ENCODE measurements at places on chromosomes 11 and 22.

DNA sequence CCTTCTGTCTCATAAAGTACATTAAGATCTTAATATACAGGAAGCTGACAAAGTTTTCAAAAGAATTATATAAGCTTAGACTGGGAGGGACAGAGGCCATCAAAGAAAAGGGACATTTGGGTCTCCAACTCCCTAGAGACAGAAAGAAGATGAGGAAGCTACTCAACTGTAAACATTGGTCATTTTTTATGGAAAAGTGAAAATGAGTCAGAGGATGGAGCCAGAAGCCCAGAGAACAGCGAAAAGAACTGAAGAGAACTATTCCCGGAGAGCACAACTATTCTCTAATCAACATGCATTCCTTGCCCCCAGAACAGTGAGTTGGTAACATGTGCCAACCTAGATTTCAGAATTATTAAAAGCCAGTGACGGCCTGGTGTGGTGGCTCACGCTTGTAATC lies 779.3 kb downstream of the DLG2 start:
- no peak for DNase-seq

DNA sequence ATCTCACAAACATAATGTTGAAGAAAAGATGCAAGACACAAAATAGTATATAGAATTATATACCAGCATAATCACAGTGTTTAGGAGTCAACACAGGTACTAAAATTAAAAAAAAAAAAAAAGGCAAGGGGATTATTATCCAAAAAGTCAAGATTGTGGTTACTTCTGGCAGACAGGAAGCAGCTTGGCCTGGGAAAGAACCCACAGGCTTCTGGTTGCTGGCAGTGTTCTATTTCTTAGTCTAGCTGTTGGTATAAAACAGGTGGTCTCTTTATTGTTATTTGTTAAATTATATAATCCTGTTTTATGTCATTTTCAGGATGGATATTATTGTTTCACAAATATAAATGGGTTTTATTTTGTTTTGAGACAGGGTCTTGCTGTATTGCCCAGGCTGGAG lies 54.0 kb downstream of the C11orf58 start:
- DNase-seq = no peak

GRCh38 chr11:57370251-57370650 lies 10.7 kb downstream of the PRG3 start:
- no peak for DNase-seq

DNA sequence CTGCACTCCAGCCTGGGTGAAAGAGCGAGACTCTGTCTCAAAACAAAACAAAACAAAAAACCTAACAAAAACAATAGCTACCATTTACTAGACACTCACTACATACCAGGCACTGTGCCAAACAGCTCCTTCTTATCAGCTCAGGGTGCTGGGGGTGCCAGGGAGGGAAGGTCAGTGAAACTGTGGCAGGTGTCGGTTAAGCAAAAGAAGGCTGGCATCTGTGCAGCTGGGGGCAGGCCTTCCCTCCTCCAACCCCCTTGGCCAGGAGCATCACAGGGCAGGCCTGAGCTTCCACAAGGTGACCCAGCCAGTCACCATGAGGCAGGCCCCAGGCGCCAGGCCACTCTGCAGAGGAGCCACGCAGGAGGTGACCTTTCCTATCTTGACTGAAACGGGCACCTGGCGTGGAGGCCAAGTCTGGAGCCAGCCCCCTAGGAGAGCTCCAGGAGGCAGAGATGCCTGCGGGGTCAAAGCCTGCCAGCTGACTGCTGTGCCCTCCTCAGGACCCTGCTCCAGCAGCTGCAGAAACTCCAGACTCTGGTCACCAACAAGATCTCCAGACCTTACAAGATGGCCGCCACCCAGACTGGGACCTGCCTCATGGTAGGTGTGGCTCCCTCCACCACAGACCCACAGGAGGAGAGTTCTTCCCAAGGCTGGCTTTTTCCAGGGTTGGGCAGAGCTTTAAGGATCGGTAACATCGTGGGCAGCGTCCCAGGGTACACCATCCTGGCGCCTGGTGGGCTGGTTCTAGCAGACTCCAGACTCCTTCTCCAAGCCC lies 31.3 kb upstream of the DGKZ start:
- no peak for DNase-seq

DNA sequence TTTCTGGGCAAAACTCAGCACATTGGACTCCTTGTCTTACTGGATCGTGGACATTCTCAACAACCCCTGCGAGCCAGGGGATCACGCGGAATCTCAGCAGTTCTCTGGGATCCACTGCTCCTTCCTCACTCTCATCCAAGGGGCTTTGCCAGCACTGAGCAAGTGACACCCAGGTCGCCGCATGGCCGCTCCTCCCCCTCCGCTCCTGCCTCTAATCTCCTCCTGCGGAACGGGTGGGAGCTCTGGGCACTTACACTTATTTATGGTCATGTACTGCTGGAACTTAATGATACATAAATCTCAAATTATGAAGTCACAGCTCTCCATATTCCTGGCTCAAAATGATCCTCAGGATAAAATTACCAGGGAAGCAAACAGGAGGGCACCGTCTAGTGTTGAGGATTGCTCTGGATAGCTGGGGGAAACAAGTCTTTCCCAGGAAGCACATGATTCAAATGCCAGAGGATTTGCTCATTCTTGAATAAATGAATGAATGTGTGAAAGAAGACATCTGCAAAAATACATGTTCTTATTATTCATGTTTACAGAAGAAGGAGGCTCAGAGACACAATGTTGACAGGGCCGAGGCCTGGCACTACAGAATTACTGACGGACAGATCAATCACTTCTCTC lies 1077.3 kb downstream of the TBC1D22A start:
- DNase-seq = no peak

- DNase-seq = no peak
Measured at GRCh38 chr11:122594986-122595645, 60.4 kb upstream of the UBASH3B start.

- peak; percentile 5 for DNase-seq
Measured at GRCh38 chr11:26741036-26741435, 19.2 kb upstream of the SLC5A12 start.

DNA sequence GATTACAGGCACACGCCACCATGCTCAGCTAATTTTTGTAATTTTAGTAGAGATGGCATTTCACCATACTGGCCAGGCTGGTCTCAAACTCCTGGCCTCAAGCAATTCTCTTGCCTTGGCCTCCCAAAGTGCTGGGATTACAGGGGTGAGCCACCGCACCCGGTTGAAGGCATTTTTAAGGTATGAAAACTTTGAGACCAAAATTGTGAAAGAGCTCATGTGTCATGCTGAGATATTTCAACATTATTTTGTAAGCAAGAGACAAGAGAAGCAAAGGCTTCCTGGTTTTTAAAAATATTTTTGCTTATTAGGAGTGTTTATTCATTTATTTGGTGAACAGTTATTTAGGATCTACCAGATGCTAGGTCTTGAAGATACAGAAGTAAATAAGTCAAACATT lies 6.8 kb downstream of the NHERF4 start:
- no peak for DNase-seq

DNA sequence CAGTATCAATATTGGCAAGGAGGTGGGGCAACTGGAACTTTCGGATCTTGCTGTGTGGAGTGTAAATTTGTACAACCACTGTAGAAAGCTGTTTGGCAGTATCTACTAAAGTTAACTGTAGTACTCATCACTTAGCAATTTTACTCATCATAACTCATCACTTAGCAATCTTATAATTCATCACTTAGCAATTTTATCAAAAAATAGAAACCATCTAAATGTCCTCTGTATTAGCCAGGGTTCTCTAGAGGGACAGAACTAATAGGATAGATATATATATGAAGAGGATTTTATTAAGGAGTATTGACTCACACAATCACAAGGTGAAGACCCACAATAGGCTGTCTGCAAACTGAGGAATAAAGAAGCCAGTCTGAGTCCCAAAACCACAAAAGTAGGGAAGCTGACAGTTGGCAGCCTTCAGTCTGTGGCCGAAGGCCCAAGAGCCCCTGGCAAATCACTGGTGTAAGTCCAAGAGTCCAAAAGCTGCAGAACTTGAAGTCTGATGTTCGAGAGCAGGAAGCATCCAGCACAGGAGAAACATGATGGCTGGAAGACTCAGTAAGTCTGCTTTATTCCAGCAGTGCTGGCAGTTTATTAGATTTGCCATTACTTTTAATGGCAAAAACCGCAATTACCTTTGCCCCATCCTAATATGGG lies 92.9 kb upstream of the USP47 start:
- no peak for DNase-seq

DNA sequence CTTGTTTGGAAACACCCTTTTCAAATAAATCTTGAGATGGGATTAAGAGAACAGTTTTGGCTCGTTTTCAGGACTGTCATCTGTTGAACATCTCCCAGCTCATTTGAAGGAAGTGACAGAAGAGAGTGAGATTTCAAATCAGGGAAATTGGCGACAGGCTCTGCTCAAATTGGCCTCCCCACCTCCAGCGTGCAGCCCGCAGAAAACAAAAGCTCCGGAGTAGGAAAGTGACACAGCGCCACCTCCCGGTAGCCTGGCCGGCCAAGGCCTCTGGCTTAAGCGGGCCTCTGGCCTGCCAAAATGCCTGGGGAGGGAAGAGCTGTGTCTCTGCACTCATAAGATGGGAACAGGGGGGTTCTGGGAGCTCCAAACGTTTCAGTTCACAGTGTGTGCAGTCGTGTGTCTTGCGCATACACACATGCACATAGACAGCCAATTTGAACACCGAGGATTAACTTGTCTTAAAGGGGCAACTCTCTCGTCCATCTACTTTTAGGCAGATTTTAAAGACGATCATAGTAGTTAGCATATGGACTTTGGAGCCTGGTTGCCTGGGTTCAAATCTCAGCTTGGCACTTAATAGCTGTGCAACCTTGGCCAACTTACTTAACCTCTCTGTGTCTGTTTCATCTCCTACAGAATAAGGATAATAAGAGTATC lies 132.7 kb upstream of the RCN1 start:
- no peak for DNase-seq

DNA sequence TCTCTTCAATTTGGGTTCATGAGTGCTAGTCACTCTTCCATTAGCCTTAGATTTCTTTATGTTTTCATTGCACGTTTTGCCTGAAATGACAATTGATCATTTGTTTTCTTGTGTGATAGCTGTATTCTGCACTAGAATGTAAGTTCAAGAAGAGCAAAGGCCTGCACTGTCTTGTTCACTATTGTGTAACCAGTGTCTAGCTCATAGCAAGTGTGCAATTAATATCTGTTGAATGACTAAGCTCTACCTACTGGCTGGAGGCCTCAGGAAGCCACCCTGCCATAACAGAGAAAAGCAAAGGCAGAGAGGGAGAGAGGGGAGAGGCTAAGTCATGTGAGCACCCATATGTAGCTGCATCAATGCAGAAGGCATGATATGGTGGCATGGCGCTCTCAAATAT lies 292.8 kb upstream of the SYN3 start:
- DNase-seq = no peak

DNA sequence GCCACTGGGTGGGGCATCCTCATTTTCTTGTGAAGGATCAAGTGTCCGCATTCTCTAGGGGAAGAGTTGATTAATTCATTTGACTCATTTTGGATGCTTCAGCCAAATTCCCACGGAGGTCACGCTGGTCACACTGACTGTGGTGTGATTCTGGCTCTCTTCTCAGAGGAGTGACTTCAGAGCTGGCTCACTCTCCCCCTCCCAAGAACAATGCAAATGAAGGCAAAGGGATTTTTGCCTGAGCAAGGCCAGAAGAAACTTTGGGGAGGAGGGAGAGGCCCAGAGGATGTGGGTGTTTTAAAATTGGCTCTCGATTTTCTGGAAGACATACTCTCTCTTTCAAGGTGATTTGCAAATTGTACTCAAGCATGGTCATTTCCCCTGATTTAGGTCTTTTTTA lies 51.1 kb upstream of the LMO2 start:
- DNase-seq = peak; percentile 20

DNA sequence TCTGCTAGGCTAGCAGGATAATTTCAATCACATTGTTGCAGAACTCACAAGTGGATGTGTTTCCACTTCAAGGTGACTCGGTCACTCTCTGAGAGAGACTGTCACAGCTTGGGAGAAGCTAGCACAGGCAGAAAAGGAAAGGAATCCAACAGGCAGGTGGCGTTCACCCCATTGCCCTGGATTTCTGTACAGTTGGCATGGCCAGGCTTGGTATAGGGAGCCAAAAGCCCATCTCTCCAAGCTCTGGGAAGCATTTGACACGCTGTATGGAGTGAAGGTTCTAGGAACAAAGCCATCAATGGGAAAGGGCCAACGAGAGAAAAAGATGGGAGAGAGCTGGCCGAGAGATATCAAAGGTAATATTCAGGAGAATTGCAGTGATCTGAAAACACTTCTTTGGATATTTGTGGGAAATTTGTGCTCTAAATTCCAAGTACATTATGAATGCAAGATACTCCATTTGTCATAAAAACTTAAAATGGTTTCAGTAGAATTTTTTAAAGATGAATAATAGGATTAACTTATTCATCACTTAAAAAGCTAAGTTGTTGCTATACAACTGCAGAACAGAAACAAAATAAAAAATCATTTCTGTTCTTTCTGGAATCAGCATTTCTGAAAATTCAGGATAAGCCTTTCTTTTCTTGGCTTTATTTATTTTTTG lies 223.5 kb upstream of the NTM start:
- DNase-seq = no peak

- DNase-seq = peak; percentile 80
Measured at GRCh38 chr11:46593550-46594373, at the start of gene AMBRA1. AMBRA1 (minus strand) TSS chr11:46594023; CDS start chr11:46548380, 45,643 bp downstream.

DNA sequence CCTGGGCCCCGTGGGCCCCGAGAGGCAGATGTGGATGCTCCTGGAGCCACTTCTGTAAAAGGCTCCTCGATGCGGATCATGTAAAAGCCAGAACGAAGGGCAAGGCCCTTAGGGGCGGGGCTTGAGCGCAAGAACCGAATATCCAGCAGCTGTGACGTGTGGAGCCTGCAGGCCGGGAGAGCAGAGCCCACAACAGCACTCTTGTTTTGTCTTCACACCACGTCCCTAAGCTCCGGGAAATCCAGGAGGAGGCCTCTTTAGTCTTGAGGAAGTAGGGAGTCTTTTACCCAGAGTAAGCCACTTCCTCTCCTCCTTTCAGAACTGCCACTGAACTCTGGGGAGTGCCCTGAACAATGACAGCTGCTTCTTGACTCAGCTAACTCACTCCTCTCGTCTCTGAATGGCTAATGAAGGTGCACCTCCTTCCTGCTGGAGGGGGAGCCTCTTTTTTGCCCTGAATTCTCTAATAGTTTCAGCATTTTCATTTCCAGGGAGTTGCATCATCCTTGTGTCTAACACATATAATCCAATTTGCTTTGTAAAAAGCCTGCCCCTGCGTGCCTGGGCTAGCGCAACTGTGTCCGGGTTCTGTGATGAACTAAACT lies 12.5 kb downstream of the L3MBTL2 start:
- DNase-seq = peak; percentile 87

DNA sequence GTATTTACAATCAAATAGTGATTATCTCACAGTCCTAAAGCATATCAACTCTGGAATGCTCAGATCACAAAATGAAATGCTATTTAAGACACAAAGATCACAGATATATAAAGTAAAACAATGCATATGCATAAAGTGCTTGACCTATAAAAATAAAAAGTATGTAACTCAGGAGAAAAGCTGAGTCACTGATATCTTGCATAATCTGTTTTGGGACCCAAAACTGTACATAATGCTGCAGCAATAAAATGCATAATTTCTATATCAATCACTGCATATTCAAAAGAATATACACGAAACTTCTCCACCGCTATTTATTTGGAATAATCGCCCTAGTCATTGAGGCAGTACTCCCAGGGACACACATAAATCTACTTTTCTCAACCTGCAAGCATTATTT lies 34.9 kb upstream of the GRIA4 start:
- DNase-seq = no peak

GRCh38 chr22:27159016-27159415 lies 501.6 kb downstream of the MIAT start:
- no peak for DNase-seq
